CD4-positive, alpha-beta T cell treated with Interleukin-4 for 1 hour (primary cell): ENCODE measurements at places on chromosomes 11 and 22.
A peak's percentile ranks its signal among the peaks of the same experiment; 100 is the strongest.

DNA sequence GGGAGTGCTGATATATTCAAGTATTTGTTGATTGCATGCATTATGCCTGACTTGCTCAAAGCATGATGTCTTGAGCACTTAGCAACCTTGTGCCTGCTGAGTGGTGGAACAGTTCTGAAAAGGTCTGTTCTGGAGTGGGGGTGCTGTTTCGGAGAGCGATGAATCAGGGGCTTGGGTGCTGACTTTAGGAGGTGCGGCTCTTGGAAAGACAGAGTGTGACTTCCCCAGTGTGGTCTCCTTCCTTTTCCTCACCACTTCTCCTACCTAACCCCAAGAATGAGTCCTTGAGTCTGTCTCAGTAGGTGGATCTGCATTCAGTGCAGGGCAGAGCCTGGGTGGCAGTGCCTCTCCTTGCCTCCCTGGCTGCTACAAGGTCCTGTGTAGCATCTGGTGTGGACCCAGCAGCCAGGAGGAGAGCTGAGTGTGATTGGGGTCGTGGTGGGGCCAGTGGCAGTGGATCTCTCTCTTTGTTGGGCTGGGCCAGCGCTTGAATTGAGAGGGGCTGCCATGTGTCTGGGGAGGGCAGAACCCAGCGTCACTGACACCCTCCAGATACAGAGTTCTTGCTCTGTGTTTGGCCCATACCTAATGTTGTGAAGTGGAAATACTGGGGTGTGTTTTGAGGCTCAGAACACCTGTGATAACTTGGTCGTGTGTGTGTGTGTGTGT, 35.9 kb downstream of the ST3GAL4 start:
- DNase-seq: no peak

- no peak for DNase-seq
Measured at GRCh38 chr11:17531071-17531600, 13.1 kb downstream of the USH1C start.

DNA sequence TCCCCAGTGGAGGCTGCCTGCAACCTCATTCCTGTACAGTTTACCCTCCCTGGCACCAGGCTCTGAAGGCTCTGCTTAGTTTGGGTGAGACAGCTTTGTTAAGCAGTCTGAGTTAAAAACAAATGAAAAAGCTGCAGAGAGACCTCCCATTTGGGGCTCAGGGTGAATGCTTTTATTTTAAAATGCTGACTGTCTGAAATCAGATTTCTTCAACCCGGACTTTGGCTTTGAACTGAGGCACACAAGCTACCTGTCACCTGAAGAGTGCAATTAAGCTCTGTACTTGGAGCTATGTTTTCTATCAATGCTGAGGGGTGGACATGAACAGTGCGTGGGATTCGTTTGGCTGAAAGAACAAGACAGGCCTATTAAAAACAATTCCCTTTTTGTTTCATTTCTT, 217.5 kb upstream of the SORL1-AS1 start:
- no peak for DNase-seq

DNA sequence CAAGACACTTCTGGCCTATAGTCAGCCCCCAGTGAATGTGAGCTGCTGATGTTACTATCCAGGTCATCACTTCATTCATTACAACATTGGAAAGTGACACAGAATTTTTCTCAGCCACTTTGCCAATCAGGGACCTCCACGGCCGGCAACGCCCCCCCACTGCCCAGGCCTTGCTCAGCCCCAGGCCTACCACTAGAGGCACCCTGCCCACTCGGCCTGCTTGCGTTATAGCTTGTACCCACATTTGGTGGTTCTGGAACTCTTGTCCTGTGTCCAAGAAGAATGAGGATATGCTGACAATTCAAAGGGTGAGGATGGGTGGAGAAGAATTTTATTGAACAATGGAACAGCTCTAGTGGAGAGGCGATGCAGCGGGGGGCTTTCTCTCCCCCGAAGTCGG, 96.2 kb downstream of the TSPAN18 start:
- no peak for DNase-seq

- no peak for DNase-seq
Measured at GRCh38 chr11:78699609-78700135, 125.0 kb upstream of the NARS2 start.

GRCh38 chr22:27641049-27641795, 160.3 kb downstream of the MN1 start:
- no peak for DNase-seq

- no peak for DNase-seq
Measured at GRCh38 chr11:37322333-37323194, 724.5 kb upstream of the RAG2 start.

- no peak for DNase-seq
Measured at GRCh38 chr11:110355011-110355744, 58.8 kb upstream of the RDX start.

DNA sequence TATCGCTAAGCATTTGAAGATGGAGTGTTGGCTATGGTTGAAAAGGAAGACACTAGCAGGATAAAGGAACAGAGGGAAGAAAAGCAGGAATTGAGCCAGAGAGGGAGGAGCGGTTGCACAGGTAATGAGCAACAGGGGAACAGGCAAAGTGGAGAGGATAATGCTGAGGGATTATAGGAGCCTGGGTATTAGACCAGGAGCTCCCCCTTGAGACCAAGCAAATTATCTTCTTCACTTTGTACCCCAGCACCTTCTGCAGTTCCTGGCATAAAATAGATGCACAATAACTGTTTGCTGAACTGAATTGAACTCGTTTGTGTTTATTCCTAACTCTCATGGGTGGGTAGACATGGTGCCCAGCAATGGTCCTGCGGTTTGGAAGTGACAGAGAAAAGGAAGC, 54.6 kb upstream of the OR5P2 start:
- DNase-seq: no peak

DNA sequence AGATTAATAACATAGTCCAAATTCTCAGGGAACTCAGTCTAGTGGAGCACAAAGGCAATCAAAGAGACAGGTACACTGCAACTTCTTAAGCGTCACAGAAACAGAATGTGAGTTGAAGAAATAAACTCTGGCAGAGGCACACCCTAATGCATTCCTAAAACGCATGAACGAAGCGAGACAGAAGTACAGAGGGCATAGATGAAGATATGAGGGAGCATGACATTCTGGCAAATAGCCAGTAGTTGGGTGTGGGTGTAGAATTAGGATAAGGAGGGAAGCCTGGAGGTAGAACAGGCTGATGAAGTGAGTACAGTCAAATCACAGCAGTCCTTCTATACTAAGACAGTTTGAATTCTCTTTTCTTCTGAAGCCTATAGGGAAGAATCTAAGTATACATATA, 838.7 kb upstream of the API5 start:
- no peak for DNase-seq

DNA sequence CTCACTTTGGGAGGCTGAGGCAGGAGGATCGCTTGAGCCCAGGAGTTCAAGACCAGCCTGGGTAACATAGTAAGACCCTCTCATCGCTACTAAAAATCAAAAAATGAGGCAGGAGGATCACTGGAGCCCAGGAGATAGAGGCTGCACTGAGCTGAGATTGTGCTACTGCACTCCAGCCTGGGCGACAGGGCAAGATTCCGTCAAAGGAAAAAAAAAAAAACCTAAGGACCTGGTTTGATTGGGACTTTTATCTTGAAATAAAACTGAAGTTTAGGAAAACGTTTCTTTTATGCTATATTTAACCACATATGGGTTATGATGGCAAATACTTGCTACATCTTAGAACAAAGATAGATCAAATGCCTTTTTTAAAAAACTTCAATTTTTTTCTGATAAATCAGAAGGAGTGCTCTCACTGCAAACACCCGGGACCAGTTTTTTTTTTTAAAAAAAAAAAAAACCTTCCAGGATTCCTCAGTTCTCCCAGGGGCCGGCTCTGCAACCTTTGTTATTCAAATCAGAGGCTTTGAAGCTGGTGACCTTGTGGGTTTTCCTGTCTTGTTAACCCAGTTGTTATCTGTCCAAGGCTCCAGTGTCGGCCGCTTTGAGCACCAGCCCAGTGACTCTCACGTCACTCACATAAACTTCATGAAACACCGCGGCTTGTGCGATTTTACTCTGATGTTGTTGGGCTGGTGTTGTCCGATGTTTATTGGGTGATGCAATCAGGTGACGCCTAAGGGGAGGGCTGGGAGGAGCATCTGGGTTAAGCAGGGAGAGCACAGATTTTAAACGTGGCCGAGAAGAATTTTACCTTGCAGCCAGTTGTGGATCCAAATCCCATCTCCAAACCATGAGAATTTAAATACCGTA, 24.7 kb upstream of the SLC22A12 start:
- DNase-seq: peak; percentile 36

DNA sequence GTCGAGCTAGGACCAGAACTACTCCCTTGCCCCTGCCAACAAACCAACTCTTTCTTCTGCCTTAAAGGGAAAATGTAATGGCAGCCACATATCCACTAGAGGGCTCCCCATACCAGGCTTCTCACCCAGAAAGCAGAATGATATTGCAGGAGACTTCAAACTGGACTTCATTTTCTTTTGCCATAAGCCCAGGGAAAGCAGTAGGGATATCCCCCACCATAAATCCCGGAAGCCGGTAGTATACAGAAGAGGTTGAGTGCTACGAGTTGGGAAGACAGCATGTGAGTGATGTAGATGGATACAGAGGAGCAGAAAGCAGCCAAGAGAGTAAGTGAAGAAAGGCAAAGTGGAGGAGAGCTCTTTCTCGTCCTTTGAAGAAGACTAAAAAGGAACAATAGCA, 12.1 kb downstream of the PLAAT5 start:
- DNase-seq: peak; percentile 69

- DNase-seq: no peak
Measured at GRCh38 chr11:9070749-9071491, 20.5 kb downstream of the SCUBE2 start.
